Frontal cortex (tissue), 4 donors: ENCODE measurements at places on chromosomes 11 and 22.
A peak's percentile ranks its signal among the peaks of the same experiment; 100 is the strongest.

DNA sequence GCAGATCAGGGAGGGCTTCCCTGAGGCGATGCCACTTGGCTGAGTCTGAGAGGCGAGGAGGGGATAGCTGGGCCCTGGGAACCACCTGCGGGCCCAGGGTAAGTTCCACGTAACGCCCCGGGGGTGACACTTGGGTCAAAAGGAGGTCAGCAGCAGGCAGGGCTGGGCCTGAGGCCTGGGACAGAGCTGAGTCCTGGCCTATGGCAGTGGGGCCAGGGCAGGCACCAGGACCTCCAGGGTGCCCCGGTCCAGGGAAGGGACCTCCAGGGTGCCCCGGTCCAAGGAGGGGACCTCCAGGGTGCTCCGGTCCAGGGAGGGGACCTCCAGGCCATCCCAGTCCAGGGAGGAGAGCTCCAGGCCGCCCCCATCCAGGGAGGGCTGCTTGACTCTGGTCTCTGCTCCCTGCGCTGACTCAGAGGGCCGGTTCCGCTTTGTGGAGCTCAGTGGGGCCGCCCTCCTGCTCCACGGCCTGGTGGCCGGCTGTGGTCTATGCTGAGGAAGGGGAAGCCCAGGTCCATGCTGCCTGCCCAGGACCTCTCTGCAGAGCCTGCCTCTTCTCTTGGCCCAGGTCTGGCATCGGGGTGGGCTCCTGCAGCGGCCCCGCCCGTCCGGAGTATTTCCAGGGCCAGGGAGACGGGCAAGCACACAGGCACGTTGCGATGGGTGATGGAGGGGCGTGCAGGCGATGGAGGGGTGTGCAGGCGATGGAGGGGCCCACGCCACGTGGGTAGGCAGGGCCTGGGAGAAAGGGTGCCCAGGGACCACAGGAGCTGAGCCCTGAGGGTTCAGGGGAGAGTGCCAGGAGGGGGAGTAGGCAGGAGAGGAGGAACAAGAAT is 19.5 kb upstream of the WNT7B start:
- no peak for DNase-seq

DNA sequence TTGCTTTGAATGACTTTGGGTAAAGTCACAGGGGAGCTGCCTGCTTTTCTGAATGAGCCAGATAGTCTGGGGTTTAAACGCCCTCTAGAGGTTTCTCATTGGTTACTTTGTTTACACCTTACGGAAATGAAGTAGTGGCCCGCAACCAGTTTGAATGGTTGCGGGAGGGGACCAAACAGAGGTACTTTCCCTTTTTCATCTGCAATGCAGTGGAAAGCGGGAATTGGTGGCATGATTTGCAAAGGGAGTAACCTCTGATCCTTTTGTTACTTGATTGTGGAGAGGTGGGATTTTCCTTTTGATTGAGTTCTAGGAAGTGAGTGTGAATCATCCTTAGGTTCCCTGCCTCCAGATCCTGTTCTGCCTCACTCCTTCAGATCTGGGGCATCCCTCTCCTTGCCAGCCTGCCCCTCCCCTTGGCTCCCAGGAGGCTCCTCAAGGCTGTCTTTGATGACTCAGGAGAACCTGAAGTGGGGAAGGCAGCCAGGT is 15.9 kb upstream of the GLYATL1 start:
- no peak for DNase-seq

DNA sequence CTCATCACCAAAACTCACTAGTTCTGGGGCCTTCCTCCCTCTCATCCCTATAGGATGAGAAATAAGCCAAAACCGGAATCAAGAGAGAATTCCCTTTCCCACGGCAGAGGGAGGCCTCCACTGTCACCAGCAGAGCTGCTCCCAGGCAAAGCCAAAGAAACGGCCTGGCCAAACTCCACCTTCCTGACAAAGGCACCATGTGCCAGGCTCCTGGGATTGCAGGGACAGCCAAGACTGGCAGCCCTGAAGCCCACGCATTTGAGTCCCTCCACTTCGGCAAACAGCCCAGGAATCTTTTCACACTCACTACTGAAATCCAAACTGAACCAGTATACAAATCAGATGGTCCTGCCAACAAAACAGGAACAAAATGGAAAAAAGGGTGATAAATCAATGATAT is 6.1 kb downstream of the SMCO4 start:
- peak; percentile 39 for DNase-seq

DNA sequence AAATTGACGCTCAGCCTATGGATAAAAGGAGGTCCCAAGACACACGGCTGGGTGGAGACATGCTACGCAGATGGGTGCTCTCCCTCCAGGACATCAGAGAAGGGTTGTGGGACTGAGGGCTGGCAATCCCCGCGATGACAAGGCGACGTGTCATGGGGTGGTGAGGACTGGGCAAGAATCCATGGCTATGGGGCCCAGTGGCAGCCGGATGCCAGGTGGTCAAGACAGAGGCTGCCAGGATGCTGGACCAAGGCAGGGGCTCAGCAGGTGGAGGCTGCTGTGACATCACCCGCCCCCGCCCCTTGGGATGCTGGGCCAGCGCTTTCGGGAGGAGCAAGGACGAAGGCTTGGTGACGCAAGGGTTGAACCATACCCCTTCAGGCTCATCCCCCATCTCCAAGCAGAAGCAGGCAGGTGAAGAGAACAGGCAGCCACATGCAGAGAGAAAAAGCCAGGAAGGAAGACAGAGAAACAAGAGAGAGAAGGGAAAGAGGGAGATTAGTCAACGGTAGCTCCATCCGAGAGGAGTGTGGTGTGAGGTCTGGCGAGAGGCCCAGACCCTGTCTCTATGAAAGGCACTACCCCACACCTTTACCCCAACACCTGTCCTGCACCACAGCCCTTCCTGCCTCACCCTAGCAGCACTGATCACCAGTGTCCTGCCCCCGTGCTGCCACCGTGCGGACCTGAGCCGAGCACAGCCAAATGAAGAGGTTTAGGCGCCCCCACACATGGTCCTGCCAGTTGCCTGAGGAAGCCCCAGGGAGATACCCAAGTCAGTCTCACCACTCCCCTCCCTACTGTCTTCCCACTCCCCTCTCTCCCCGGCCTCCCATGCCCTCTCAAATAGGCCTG is 24.1 kb upstream of the RASL10A start:
- no peak for DNase-seq

DNA sequence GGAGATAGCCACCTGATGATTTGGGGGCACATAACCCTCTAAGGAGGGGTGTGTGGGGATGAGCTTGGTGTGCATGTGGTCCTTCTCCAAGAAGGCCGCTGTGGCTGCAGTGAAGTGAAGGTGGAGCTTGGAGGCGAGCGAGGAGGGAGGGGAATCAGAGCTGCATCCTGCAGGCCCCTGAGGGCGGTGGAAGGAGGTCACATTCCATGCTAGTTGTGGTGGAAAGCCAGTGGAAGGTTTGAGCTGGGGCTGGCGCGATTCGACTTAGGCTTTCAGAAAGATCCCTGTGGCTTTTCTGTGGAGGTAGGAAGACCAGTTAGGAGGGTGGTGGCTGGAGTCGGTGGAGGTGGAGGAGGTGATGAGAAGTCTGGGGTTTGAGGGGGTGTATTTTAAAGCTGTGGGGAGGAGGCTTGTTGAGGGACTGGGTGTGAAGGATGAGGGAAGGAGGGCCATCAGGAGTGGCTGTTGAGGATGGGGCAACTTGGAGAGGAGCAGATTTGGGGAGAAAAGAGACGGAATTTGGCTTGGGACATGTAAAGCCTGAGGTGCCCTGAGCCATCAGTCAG is 62.0 kb downstream of the TBC1D22A start:
- no peak for DNase-seq

GRCh38 chr11:68506908-68507307 is 46.4 kb downstream of the PPP6R3 start:
- no peak for DNase-seq

DNA sequence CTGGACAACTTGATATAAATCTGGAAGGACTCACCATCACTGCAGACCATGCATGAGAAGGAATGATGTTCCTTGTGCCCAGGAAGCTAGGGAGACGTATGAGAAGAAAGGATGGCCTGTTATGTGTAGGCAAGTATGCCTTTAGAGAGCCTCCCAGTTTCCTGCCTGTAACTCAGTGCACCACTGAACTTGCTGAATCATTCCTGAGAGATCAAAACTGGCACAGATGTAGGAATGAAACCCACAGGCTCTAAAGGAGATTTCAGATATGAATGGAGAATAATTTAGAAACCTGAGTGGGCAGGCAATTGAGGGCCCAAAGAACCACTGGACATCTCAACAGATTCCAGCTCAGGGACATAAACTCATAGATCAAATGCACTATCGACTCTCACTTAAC is 38.4 kb upstream of the PRSS23 start:
- DNase-seq = no peak

DNA sequence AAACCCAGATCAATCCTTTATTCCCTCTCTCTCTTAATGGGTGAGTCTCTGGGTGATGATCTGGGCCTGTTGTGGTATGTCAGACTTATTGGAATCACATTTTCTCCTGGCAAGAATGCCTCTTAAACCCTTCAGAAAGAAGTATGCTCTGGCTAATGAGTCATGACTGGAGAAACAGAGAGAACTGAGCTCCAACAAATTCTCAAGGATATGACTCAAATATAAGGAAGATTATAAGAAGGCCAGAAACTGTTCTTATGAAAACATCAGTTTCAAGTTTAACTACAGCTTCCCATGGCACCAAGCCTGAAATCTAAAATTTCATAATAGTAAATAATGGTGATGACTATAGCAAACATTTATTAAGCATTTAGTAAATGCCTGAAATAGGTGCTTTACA is 83.9 kb downstream of the OR5AK2 start:
- DNase-seq = peak; percentile 5

- peak; percentile 84 for DNase-seq
These were observed 6.2 kb upstream of the NEAT1 start for GRCh38 chr11:65416341-65416824.

GRCh38 chr22:24039046-24039445 is 27.9 kb downstream of the CABIN1 start:
- no peak for DNase-seq

DNA sequence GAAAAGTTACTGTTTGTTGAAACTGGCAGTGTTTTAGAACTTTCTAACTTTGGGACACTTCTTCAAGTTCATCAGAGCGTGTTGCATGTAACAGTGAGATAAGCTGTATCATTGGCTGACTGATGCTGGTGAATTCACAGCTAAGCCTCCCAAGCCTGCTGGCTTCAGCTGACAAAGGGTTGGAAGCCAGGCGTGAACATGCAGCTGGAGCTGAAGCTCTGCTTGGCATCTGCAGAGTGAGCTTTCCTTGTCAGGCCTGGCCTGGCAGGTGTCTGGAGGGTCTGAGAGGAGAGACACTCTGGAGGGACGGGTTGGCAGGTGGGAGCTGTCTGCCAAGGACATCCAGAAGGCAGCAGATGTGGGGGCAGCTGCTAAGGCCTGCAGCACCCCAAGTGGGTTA is 1.5 kb downstream of the AMPD3 start:
- DNase-seq = no peak

GRCh38 chr11:48028914-48029680 is 48.7 kb downstream of the PTPRJ start:
- no peak for DNase-seq

GRCh38 chr11:48354677-48355076 is 11.6 kb downstream of the OR4C5 start:
- DNase-seq = no peak

DNA sequence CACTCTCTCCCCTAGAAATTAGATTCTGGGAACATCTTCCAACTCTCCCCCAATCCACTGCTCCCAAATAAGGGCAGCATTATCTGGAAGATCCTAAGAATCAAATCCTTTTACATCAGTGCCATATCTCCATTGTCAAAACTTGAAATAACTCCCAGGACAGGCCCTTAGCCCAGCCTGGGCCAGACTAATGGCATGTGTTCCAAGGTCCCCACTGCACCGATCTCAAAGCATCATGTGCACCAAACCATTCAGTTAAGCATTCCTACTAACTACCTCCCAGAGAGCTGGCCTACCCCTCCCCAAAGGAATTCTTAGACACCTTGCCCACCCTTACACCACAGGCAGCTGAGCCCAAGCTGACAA is 44.2 kb upstream of the POU2AF1 start:
- DNase-seq = no peak

DNA sequence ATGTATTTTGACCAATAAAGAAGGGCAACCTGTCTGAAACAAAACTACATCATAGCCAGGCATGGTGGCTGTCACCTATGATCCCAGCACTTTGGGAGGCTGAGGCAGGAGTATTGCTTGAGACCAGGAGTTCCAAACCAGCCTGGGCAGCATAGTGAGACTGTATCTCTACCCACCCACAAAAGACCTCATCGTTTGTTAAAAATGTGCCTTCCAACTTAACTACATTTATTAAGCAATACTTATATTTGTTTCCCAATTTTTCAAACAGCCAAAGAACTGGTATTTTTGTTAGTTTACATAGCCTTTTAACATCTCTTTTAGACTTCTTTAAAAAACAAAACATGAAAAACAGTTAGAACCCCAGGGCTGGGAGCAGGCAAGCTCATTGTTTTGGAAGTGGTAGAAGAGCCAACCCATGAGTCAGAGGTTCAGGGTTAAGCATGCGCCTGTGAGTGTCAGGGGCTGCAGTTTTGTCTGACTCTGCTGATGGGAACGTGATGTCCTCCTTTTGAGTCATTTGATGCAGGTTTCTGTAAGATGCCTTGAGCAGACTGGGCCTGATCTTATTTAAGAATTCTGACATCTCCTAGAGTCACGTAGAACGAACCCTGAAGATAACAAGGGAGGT is 53.9 kb upstream of the CRTAM start:
- DNase-seq = no peak

DNA sequence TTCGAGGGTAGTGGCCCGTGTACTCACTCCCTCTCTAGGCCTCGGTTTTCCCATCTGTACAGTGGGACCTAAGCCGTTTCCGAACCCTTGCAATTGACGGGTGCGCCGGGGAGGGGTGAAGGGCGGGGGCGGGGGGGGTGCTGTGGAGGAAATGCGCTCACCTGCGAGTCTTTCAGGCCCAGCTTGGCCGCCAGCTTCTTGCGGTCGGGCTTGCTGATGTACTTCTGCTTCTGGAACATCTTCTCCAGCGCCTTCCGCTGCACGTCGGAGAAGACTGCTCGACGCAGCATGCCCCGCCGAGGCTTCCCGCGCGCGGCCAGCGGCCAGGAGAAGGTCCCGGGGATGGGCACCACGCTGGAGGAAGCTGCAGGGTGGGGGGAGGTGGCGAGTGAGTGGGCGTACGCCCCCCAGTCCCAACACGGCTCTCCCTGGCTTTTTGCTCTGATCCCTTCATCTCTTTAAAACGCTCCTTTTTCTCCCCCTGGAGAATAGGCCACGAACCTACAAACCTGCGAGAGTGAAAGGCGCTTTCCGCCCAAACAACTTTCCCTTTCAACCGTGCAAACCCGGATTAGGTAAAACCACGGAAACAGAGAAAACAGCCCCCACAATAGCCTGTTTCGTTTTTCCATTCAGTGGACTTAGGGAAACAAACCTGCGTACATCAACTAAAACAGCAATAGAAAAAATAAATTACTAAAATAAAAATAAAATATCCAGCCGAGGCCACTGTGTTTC is 3.2 kb downstream of the DBX1 start:
- DNase-seq = no peak

- no peak for DNase-seq
These were observed 22.1 kb upstream of the NNMT start for GRCh38 chr11:114273890-114274635.

- no peak for DNase-seq
These were observed 23.6 kb downstream of the EIF4G2 start for GRCh38 chr11:10785146-10785474.
